ENCODE measurements at places on chromosomes 6 and 20.

DNA sequence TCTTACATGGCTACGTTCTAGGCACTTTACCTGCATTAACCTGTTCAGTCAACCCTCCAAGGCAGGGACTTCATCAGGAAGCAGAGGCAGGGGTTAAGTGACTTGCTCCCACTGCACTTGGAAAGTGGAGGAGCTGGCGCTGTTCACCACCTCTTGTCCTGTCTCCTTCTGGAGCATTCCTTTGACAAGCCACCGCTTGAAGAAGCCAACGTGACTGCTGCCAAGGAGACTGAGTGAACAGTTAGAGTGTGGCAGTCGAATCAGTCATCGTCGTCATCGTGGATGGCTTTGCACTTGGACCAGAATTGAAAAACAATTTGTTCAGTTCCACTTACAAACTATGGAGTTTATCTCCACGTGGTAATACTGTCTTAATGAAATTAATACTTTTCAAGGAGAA, 60.9 kb downstream of the TULP4 start:
- DNase-seq: no peak

- DNase-seq: no peak
These were observed 63.3 kb upstream of the SLC2A12 start for GRCh38 chr6:134115715-134116074.

- no peak for DNase-seq
These were observed 35.1 kb upstream of the BTN3A2 start for GRCh38 chr6:26329763-26330511.

DNA sequence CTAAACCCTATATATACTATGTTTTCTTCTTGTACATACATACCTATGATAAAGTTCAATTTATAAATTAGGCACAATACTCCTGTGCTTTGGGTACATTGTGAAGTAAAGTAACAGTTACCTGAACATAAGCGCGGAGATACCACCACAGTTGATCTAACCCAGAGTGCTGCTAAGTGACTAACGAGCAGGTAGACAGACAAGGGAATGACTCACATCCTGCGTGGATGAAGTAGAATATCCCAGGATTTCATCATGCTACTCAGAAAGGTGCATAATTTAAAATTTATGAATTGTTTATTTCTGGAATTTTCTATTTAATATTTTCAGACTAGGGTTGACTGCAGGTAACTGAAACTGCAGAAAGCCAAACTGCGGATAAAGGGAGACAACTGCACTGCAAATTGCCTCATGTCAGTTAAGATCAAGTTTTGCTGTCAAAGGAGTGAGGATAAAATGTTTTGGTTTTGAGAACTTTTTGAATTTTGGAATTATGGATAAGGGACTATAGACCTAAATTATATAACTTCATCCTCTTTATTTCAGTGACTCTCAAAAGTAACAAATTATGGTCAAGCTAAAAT, 14.4 kb downstream of the MKKS start:
- no peak for DNase-seq

DNA sequence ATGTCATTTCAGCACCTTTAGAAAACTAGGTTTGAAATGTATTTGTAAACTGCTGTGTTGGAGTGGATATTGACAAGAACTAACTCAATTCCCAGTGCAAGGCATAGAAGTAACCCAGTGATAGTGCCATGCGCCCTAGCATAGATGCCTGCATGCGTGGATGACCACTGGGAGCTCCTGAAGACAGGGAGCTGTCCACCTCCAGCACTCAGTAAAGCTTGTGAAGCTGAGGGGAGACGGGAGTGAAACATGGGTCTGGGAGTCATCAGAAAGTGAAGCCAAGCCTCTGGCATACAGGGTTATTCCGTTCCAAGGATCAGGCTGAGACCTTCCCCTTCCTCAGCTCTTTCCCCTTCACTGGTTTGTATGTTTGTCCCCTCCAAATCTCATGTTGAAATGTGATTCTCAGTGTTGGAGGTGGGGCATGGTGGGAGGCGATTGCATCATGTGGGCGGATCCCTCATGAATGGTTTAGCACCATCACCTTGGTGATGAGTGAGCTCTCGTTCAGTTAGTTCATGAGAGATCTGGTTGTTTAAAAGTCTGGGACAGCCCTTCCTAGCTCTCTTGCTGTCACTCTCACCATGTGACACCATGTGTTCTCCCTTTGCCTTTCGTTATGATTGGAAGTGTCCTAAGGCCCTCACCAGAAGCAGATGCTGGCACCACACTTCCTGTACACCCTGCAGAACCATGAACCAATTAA, 146.5 kb upstream of the FERMT1 start:
- no peak for DNase-seq

GRCh38 chr20:7843613-7844012, 96.6 kb downstream of the HAO1 start:
- no peak for DNase-seq

DNA sequence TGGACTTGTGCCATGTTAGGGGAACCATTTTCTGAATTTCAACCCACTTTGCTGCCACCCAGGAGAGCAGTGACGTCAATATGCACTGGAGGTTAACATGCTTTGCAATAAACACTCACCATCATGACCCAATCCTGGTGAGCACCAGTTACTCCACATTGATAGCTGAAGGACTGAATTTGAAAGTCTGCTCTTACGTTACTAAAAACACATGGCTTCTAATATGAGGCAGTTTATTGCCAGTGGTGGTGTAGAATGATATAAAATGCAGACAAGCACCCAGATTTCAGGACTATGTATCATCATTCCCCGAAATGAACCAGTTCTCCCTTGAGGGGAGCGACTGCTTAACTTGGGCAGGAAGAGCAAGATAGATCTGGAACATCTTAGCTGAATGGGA, 23.8 kb downstream of the RFPL4B start:
- DNase-seq: no peak

DNA sequence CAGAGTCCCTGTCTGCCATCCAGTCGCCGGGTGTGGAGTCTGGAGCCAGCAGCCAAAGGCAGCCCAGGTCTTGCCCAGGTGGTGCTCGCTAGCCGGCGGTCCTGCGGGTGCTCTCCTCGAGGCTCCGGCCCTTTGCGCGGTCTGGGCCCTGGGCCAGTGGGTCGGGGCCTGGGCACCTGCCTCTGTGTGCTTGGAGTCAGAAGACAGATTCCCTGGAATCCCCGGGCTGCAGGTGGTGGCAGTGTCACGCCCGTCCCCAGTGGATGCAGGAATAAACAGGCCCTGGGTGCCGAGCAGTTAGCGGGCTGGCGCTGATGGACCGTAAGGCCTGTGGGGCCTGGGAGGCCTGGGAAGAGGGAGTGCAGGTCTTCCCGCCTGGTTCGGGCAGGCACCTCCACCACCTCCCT, 5.3 kb downstream of the SS18L1 start:
- DNase-seq: no peak

- no peak for DNase-seq
These were observed 381.1 kb downstream of the TFAP2B start for GRCh38 chr6:51199733-51200260.

- no peak for DNase-seq
These were observed 36.8 kb upstream of the CDKAL1 start for GRCh38 chr6:20497216-20498040.

- DNase-seq: no peak
These were observed 879.7 kb upstream of the GJE1 start for GRCh38 chr6:141252828-141253608.

GRCh38 chr6:28347119-28347518, 2.6 kb upstream of the ZKSCAN3 start:
- no peak for DNase-seq

DNA sequence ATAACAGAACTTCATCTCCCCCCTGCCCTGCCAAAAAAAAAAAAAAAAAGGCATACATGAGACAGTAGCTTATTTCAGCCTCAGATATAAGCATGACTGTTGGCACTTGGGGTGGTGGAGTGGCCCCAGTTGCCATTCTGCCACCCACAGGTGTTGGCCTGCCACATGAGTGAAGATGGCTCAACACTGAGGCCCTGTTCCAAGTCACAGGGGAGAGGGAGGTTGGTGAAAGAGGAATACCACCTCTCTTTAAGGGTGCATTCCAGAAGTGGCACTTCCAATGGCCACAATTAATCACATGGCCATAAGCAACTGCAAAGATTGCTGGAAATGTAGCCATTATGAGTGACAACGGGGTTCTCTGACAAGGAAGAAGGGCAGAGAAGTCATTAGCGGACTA, 61.9 kb upstream of the JARID2 start:
- no peak for DNase-seq

DNA sequence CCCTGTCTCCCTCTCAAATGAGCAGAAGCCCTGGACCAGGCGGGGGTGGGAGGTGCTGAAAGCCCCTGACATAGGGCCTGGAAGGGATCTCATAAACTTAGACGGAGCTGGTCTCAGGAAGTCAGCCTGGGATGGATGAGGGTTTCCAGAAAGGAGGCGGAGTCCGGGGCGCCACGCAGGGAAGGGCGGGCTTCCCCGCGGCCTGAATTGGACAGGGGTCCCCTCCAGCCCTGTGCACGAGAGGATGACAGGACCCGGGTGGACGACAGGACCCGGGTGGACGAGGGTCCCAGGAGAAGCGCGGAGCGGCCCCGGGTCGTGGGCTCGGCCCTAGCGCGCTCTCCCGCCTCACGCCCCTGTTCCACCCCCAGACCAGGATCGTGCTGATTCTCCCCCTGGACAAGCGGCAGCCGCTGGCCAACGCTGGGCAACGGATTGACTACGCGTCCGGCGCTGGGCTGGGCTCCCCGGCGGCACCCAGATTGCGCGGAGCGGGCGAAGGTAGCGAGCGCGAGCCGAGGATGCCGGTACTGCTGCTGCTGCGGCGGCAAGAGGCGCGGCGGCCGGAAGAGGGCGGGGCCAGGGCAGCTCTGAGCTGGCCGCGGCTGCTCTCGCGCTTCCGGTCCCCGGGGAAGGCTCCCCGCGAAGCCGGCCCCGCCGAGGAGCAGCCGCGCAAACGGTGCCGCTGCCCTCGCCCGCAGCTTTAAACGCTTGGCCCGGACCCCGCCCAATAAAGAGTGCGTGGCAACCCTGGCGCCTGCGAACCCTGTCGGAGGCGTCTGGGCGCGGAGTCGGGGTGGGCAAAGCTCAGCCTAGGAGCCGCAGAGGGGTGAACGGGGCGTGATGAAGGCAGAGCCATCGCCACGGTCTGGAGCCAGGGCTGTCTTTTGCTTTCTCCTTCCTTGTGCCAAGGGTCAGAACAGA, 1.3 kb downstream of the C20orf144 start:
- peak; percentile 65 for DNase-seq

DNA sequence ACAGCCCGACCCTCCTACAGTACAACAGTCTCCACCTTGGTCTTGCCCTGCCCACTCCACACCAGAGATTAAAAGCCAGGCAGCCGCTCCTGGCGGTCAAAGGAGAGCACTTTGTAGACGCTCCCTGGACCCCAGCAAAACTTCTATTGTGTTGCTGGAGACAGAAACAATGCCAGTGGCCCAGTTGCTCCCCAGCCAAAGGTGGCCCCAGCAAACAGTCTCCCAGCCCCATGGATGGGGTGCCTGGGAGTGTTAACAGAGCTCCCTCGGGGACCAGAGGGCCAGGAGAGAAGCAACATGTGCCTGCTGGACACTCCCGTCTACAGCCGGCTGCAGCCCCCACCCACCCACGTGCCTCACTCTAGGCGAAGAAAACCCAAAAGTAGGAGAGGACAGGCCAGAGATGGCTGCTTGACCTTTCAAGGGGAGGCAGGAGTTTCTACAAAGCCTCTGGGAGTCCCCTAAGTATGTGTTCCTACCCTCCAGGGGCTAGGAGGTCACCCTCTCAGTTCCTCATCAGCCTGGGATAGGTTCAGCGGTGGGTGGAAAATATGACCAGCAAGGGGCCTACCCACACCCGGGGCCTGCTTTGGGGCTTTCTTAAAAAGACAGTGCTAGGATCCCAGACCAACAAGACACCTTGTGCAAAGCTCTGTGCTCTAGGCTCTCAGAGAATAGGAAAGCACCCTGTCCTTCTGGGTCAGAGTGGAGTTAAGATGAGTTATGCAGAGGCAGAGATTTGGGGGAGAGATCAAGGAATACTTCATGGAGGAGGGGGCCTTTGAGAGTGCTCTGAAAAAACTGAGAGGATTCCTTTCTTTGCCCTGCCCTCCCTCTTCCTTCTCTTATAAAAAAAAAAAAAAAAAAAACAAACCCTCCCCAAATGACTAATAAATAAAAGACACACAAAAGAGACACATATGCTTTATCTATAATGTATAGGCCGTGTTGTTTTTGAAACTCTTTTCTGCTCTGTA, 19.0 kb upstream of the PREX1 start:
- DNase-seq: no peak

- no peak for DNase-seq
These were observed 26.4 kb downstream of the RMND1 start for GRCh38 chr6:151425561-151425960.

- no peak for DNase-seq
These were observed 57.2 kb downstream of the KLHL31 start for GRCh38 chr6:53608396-53608795.

GRCh38 chr6:75892384-75892783, 143.3 kb downstream of the MYO6 start:
- no peak for DNase-seq

GRCh38 chr20:17671011-17671410, 11.0 kb downstream of the RRBP1 start:
- no peak for DNase-seq

- no peak for DNase-seq
These were observed 14.8 kb upstream of the PCK1 start for GRCh38 chr20:57545927-57546662.

- DNase-seq: no peak
These were observed 258.8 kb downstream of the TMEM242 start for GRCh38 chr6:157064502-157064901.

DNA sequence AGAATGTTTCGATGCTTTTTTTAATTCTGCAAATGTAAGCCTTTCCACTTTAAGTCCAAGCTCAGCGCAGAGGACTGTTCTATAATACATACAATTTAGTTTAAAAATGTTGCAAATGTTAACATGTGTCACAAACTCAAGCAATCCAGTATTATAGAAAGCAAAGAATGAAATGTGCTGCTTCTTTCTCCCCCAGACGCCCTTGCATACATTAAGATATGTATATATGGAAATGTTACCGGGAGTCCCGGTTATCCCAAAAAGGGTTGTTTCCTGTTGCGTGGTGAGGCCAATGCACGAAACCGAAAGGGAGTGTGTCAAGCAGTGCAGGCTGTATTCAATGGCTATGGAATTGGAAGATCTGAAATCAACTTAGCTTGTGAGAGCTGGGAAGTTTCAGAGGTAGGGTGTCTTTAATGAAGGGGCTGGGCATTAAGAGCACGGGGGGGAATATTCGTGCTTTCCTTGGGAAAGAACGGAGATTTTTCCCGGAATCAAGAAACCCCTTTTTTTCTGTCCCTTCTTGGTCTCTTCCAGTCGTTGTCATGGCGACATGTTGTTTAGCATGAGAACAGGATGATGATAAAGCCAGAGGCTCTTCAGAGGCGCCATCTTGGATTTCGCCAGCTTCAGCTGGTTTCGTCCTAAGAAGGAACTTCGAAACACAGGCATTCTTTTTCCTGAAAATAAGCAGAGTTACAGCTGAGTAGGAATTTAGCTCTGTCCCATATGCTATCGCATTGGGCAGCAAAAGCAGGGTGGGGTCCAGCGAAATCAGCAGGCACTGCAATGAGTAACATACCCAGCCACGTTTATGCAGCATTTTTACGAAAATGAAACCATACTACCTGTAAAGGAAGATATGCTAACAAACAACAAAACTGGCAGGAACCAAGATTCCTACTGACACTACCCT, 10.1 kb upstream of the NQO2 start:
- DNase-seq: peak; percentile 53
